Endothelial cell of umbilical vein (primary cell): ENCODE measurements at places on chromosomes 7 and 10. TPM values are rescaled to one million over a fixed set of nuclear protein-coding genes. Genes with fewer than 3 reads are reported as not detected.

DNA sequence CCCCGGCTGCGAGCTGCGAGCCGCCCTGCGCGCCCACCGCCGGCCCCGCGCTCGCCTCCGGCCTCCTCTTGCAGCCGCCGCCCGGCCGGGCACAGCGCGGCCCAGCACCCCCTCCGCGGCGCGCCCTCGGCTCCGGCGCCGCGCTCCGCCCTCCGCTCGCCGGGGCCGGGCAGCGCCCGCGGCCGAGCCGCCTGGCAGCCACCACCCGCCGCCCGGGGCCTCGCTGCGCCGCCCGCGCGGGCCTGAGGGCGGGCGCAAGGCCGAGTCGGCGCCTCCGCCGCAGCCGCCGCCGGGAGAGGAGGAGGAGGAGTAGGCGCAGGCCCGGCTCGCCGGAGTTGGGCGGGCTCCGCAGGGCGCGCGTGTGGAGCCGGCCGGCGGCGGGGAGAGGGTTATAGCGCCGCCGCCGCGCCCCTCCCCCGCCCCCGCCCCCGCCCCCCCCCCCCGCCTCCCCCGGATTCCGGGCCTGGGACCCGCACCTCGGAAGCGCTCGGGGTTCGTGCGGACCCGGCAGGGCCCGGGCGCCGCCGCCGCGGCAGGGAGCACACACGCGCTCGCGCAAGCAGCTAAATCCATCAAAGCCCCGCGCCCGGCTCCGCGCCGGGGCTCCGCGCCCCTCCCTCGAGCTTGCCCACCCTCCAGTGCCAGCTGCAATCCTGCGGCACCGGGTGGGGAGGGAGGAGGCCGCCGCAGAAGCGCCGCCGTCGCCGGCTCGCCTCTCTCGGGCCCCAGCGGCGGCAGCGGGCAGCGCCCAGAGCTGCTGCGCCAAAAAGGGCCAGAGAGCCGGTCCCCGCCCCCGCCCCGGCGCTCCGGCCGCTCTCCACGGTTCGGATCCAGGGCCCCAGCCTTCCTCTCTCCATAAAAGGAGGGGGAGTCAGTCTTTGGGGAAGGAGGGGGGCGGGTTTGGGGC is at the start of gene PDGFA:
Gene PDGFA (minus strand): TSS at position 363 of the 907 bp plus-strand sequence. CDS start 845 bp downstream, outside the sequence.
- H3K4me3 ChIP-seq, result peak within 1 kb of the TSS; percentile 79
- H3K4me1 ChIP-seq, result peaks cover 22% of the 10 kb centered on the region
- H3K36me3 ChIP-seq, result no peaks in the 10 kb centered on the region
- DNase-seq, result peak; percentile 41
- peaks cover 11% of the 10 kb centered on the region for H3K27me3 ChIP-seq

- no peak overlapping the region for H3K4me3 ChIP-seq
- no peaks in the 10 kb centered on the region for H3K4me1 ChIP-seq
- no peaks in the 10 kb centered on the region for H3K36me3 ChIP-seq
- no peak for DNase-seq
- H3K27ac ChIP-seq, result no peak overlapping the region
Measured at GRCh38 chr7:3630081-3630480, 329.0 kb downstream of the SDK1 start.

DNA sequence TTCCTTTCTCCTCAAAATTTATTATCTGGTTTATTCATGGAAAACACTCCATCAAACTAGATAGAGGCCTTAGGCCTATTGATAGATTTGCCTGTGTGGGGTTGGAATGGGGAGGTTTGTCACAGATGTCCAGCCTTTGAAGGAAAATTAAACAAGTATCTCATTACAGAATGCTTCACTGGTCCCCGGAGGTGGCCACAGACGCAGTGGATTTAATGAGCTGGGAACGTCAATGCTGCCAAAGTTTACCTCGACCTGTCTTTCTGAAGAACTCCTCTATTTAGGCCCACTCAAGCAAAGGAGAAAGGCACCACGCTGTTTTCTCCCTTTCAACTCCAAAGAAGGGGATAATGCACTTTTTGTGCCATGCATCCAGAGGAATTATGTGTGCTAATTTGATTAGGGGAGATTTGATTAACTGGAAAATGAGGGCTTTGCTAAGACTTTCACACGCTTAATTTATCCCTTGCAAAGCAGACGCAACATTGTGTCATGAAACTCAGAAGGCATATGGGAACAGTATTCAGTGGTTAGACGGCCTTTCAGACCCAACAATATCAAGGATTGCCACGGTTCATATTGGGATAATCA is 558.8 kb upstream of the GALNT17 start:
- H3K36me3 ChIP-seq, result no peaks in the 10 kb centered on the region
- no peaks in the 10 kb centered on the region for H3K4me1 ChIP-seq
- H3K27ac ChIP-seq, result no peak overlapping the region
- no peaks in the 10 kb centered on the region for H3K27me3 ChIP-seq

- peaks cover 37% of the 10 kb centered on the region for H3K4me1 ChIP-seq
- H3K4me3 ChIP-seq, result no peak overlapping the region
- H3K27ac ChIP-seq, result peak overlapping the region; percentile 100
- H3K36me3 ChIP-seq, result no peaks in the 10 kb centered on the region
- no peak for DNase-seq
Measured at GRCh38 chr10:62084451-62084850, 183.0 kb downstream of the ARID5B start.

- H3K4me1 ChIP-seq, result no peaks in the 10 kb centered on the region
- no peaks in the 10 kb centered on the region for H3K27me3 ChIP-seq
- no peak for DNase-seq
- H3K36me3 ChIP-seq, result no peaks in the 10 kb centered on the region
Measured at GRCh38 chr7:125122173-125122572, 192.5 kb upstream of the POT1 start.

TMEM273 gene
- total RNA-seq, result 2.1 and 3.7 TPM in 2 replicates

HOGA1 gene
- total RNA-seq, result 0.46 and 0.91 TPM in 2 replicates
